ENCODE measurements at places on chromosomes 5 and 9.

GRCh38 chr9:137406085-137406760 lies 16.7 kb downstream of the EXD3 start:
- no peak for DNase-seq

- DNase-seq: no peak
These were observed 35.8 kb downstream of the PHF2 start for GRCh38 chr9:93612052-93612795.

DNA sequence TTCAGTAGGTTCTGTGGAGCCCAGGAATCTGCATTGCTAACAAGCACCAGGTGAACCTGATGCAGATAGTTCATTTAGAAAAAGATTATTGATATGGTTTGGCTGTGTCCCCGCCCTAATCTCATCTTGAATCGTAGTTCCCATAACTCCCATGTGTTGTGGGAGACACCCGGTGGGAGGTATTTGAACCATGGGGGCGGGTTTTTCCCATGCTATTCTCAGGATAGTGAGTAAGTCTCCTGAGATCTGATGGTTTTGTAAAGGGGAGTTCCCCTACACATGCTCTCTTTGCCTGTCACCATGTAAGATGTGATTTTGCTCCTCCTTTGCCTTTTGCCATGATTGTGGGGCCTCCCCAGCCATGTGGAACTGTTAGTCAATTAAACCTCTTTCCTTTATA lies 212.0 kb downstream of the RAB3C start:
- DNase-seq: no peak

- no peak for DNase-seq
These were observed 8.7 kb upstream of the ERAP1 start for GRCh38 chr5:96816411-96816939.

DNA sequence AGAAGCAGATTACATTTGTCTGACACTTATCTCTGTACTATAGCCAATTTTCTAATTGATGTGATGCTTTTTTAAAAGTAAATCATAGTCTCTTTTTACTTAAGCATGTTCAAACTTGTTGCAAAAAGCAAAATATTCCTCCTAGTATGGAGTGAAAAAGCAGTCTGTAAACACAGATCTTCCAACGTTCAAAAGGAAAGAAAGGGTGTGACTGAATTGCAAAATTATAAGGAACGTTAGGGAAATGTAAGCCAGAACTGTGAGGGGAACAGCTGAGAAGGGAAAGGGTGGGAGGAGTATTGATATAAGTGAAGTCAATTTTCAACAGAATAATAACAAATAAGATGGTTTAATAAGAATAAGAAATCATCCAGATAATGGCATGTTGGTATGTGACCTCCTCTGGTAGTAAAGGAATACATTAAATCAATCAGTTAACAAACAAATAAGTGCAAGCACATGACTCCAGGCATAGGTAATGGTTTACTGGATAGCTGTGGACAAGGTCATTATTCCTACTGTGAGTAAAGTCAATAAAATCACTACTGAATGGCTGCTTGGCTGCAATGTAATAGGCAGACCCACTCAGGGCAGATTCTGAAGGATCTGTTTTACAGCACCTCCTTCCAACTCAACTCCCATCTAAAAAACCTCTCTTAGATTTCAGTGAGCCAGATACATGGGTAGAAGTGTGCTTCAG lies 239.1 kb upstream of the NMUR2 start:
- DNase-seq: no peak

GRCh38 chr5:175378444-175379028 lies 65.4 kb downstream of the DRD1 start:
- peak; percentile 33 for DNase-seq

GRCh38 chr5:84480873-84481637 lies 96.4 kb upstream of the EDIL3 start:
- DNase-seq: no peak

DNA sequence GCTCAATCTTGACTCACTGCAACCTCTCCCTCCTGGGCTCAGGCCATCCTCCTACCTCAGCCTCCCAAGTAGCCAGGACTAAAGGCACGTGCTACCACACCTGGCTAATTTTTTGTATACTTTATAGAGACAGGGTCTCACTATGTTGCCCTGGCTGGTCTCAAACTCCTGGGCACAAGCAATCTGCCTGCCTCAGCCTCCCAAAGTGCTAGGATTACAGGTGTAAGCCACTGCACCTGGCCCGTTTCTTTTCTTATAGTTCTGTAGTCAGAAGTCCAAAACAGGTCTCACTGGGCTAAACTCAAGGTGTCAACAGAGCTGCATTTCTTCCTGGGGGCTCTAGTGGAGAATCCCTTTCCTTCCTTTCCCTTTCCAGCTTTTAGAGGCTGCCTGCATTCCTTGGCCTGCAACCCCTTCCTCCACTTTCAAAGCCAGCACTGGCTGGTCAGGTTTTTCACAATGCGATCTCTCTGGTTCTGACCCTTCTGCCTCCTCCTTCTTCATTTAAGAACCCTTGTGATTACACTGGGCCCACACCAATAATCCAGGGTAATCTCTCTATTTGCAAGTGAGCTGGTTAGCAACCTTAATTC lies 16.3 kb downstream of the IRF1 start:
- no peak for DNase-seq

Measured in muscle of back (tissue), 13 donors.